Omental fat pad (tissue), 4 donors: ENCODE measurements at places on chromosomes 6 and 20. TPM values are rescaled to one million over a fixed set of nuclear protein-coding genes. Genes with fewer than 3 reads are reported as not detected.

DNA sequence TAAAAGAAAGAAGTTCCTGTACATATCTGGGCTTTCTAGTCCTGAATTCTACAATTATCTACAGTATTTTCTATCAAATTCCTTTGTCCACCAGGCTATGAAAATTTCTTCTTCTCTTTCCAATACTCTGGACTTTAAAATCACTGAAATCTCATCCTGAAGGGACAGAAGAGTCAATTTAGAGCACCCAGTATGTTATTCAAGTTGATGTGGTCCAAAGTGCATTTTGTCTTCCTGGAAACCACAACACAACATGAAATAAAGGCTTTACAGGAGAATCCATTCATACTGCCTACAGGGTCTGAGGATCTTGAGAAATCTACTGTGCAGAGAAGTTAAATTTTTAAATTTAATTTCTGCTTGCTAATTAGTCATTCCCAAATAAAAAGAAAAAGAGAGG is 94.9 kb upstream of the ADGRF1 start:
- no peak for DNase-seq

GRCh38 chr6:168726312-168726856 is 285.4 kb downstream of the SMOC2 start:
- DNase-seq: no peak

DNA sequence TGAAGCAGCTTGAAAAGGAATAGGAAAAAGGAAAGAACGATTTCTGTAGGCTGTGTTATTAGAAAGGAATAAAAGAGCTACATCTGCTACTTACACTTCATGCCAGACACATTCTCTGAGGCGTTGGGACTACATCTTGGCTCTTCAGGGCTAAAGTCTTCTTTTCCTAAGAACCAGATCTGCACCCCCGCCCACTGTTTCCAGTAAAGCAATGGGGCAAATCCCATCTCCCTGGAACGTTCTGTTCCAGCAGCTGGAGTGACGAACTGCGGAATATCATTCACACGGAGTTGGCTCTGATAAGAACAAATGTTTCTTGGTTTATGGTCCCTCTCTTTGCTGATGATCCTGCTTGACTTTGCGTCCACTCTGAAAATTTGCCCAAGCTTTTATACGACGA is 26.9 kb downstream of the FAM50B start:
- DNase-seq: no peak

- no peak for DNase-seq
Measured at GRCh38 chr6:132161283-132161682, 210.1 kb upstream of the CCN2 start.

GRCh38 chr6:25829375-25829774 is 2.5 kb downstream of the SLC17A1 start:
- no peak for DNase-seq

DNA sequence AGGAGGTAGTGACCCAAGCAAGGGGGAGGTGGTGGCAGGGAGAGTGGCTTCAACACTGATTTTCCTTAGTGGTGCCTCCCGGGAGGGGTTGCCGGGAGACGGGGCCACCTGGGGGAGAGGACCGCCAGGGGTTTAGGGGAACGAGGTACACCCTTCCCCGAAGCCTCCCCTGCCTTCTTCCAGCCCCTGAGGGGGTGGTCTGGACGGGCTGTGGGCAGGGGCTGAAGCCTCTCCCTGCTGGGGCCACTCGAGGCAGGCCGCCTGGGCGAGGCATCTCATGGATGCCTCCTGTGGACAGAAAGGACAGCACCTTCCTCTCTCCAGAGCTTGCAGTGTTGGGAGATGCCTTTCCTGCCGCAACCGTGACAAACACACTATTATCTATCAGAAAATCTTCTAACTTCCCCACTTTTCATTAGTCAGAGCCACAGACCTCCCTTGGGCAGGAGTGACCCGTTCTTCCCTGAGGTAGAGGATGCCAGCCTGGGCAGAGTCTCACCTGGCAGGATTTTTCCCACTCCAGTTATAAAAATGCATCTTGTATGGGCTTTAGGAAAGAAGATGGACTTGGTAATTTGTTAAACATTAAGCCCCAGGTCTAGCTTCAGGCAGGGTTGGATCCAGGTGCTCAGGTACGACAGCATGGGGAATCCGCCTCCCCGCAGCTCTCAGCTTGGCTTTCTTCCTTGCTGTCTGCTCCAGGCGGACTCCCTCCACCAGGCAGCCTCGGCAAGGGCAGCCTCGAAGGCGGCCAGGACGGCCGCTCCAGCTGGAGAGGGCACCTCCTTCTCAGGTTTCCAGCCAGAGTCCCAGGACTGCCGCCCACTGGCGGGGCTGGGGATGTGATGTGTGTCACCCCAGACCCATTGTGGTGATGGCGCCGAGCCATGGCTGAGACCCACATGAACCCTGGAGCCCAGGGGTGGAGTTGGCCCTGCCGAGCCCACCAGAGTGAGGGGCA is 11.0 kb downstream of the HRH3 start:
- no peak for DNase-seq

DNA sequence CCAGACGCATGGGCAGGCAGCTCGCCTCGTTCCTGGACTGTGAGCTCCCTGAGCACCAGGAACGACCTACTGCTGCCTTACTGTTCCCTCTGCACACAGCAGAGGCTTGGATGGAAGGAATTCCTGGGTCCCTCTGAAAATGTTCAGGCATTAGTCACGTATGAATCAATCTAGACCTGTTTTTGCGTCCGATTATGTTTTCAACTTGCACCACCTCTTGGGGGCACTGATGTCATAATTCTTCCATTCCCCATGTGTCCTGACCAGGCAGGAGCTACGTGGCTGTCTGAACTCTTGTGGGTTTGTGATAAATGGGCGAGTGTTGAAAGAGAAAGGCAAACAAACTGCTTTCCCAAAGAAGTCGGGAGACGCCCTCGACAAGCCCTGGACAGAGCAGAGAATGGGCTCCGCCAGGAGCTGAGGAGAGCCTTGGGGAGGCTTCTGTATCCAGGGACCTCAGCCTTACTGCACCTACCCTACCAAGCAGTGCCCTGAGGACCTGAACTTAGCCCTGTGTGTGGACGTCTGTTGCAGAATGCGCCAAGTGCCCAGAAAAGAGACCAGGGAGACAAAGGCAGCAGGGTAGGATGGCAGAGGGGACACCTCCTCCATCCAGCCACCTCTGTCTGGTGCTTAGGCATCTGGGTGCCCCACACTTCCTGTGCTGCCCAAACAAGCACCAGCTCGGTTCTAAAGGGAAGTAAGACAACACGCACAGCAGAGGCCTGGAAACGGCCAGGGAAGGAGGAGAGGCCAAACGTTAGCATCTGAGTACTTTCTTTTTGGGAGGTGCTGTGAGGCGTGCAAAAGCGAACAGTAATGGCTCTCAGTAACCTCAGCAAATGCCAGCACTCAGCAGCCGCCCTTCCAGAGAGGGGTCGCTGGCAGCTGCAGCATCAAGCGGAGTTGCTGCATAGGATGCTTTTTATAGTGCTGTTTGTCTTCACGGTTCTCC is 124.2 kb downstream of the LY86 start:
- no peak for DNase-seq

- DNase-seq: no peak
Measured at GRCh38 chr6:14762077-14762476, 483.8 kb upstream of the JARID2 start.

- no peak for DNase-seq
Measured at GRCh38 chr6:52009466-52010140, 77.8 kb downstream of the PKHD1 start.

DNA sequence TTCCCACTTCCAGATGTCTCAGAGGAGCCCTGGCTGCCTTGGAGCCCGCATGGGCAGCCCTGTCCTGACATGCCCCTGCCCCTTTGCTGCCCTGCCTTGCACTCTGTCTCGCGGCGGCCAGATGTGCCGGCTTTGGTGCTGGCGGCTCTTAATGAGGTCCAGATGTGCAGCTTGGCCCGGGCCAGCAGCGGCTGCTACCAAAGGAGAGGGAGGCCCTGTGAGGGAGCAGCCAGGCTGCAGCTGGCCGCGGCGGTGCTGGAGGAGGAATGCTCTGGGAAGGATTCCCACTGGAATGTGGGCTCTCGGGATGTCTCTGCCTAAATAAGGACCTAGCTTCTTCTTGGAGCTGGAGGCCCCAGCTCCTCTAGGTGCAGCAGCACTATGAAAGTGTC is 72.4 kb downstream of the FGD2 start:
- no peak for DNase-seq

DNA sequence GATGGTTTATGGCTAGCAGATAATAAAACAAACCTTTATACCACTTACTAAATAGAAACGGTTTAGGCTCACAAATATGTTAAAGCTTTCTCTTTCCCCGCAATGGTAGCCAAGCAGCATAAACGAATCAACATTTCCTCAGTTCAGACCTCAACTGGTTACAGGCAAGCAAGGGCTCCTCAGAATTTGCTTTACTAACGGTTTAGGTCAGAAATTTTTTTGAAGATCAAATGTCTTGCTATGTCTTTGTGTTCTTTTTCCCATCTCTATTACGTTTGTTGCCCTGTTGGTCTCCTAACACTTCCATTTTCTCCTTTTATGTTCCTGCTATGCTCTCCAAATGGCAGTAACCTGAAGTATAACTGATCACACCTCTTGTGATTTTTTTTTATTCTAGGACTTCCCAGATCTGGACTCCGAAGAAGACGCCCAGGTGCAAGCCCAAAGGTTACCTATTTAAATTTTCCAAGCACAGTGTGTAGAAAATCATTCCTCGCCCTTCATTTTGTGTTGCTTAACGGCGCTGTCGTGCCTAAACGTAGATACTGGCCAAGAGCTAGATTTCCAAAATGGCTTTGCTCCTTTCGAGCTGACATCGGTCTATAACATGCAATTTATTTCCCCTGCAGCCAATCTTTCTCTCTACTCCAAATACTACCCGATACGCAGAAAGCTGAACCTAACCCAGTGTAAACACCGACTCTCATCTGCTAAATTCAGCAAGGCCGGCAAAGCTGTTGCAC is 717 bp upstream of the ASF1A start:
- DNase-seq: no peak

DNA sequence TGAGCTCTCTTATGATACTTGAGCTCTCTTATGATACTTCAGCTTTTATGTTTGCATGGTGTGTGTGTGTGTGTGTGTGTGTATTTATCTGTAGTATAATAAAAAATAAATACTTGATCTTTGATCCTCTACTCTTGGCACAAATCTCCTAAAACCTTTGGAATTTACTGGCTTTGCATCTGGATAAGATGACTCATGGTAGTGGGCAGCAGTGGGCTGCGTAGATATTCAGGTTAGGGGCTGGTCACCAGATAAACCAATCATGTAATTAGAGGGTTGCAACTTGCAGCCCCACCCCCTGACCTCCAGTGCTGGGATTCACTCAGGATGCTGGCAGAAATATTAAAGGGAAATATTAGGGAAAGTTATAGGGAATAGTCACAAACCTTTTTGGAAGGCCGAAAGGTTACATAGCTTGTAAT is 151.9 kb upstream of the COL21A1 start:
- no peak for DNase-seq

GRCh38 chr6:154039231-154039842 is at the start of gene OPRM1:
Gene OPRM1 (plus strand): TSS chr6:154039240. CDS start chr6:154039545, 305 bp downstream.
- DNase-seq: no peak

SYNDIG1 gene
- total RNA-seq: 0.24 TPM

SERPINB6 gene
- 161 TPM for total RNA-seq

BNIP5 gene
- total RNA-seq: not detected

MLN gene
- total RNA-seq: not detected

RNF217 gene
- total RNA-seq: 42.3 TPM

ACAT2 gene
- 8.2 TPM for total RNA-seq

PRL gene
- not detected for total RNA-seq
